Activated CD4-positive, alpha-beta T cell treated with anti-CD3 and anti-CD28 coated beads for 4 hours (primary cell): ENCODE measurements at places on chromosomes 7 and 10.

DNA sequence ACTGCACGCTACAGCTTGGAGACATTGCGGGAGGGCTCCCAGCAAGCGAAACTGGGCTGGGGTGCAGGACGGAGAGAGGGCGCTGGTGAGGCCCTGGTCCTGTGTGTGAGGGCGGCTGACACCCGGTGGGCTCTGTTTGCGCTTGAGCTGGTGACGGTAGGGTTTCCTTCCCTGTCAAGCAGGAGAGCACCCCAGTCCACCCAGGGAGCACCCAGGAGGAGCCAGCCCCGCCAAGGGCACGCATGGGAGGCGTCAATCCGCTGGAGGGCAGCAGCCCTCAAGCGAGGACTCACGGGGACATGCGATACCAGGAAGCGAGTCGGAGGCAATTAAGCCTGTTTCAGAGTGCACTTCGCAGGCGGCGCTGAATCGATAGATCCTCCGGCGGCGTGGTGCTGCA lies 109.4 kb downstream of the MAD1L1 start:
- DNase-seq: no peak

DNA sequence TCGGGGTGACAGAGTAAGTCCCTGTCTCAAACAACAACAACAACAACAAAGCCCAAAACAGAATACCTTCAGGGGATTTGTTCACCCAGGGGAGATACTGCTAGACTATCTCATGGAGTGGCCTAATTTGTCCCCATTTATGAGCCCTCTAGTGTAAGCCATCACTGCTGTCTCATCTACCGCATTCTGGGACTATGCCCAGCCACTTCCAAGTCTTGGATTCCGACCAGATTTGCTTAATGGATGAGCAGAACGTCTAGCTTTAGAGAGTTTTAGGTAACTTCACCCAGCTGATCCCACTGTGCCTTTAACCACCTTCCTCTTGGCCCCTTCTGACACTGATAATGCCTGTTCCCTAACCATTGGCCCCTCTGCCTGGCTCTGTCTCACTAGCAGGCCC lies 47.1 kb downstream of the PAPSS2 start:
- no peak for DNase-seq

- DNase-seq: no peak
These were observed 83.1 kb downstream of the NKX6-2 start for GRCh38 chr10:132702601-132703418.

DNA sequence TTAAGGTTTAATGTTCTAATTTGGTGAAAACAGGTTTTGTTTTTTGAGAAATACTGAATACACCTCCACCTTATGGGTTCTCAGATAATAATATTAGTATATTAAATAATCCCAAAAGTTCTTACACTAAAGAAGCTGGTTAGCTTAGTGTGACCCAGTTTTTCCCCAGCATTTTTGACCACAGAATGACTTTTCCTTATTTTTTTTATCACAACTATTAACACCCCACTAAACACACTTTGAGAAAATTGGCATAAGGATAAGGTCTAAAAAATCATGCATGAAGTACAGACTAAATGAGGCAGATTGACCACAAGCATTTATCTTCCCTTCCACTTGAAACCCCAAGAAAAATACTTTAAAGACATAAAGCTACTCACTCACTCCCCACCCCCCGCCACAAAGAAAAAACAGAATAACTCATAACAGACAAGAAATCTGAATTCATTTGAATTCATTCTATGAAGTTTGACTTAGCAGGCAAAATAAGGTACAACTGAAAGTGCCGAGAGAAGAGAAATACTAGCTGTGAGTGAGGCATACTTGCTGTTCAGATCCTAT lies 49.7 kb upstream of the WNT16 start:
- DNase-seq: no peak

DNA sequence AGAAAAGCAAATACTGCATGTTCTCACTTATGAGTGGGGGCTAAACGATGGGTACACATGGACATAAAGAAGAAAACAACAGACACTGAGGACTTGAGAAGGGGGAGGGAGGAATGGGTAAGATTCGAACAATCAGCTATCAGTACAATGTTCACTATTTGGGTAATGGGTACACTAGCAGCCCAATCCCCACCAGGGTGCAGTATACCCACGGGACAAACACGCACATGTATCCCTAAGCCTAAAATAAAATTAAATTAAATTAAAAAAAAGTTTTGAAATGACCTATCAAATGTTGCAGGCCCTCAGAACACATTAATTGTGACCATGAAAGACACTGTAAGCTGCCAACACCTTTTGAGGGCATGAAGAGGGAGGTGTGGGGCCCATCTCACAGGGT lies 316.0 kb downstream of the WDR37 start:
- no peak for DNase-seq

DNA sequence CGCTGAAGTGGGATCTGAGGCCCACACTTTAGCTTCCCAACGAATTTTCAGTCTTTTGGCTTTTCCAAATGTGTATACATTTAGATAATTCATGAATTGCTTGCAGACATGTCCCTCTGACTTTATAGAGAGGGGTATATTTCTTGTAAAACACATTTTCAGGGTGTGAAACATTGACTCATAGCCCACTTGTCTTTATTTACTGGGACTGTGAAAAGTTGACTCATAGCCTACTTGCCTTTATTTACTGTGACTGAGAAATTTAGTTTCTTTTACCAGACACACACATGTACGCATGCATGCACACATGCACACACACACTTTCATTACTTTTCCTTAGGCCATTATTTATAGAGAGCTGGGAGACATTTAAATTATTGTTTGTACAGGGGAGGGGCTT lies 79.1 kb downstream of the VTI1A start:
- DNase-seq: no peak

GRCh38 chr10:7795605-7796004 lies 7.6 kb downstream of the ATP5F1C start:
- DNase-seq: no peak

DNA sequence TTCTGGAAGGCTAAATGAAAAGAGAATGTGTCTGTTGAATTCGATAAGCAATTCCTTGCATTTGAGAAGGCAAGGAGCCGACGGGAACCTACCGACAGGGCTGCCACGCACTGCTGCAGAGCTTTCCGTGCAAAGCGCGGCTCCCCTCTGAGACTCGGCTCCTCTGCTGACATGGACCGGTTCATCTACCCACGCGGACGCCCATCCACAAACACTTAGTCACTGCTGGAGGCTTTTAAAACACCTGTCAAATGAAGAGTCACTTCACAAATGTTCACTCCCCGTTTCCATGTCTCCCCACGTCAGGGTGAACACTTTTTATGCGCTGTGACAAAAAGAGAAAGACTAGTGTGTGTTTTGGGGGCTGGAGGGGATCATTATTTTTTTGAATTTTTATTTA lies 32.0 kb downstream of the AMZ1 start:
- no peak for DNase-seq

DNA sequence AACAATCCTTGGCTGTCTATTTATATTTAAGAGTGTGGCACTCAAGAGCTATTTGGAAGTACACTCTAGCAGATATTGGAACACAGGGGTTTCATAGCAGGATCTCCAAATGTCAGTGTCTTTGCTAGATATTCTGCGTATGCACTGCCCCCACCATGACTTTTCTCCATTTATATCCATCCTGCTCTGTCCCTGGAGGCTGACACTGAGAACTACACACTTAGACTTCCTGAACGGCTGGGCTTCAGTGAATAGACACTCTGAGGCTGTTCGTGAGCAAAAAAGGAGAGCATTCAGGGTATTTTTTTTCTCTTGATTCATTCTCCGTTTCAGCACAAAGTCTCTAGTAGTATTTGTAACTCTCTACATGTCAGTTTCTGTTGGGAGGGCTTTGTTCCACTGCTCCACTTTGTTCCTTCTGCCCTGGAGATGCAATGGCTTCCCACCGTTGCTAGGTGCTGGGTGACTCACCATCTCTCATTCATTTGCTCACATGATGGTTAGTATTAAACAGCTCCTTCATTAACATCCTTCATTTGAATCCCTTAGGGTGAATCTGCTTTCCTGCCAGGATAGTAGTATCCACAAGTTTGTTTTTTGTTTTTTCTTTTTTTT lies 155.9 kb upstream of the SLC13A1 start:
- DNase-seq: no peak

DNA sequence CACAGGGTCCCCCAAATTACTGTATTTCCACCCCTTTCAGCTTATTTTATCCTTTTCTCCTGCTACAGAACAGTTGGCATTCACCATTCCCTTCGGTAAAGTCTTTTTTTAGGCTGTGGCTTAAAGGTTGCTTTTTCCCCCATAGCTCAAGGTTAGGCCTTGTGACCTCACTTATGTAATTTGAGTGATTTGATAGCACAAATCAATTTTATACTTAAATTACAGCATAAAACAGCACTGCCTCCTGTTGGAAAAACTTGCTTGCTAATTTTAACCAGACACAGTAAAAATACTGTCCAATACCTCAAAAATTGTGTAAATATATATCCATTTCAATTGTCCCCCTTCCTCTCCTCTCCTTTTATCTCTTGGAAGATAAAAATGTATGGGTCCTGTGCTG lies 7.1 kb downstream of the GIMAP1 start:
- no peak for DNase-seq

GRCh38 chr10:113322843-113323242 lies 230.0 kb upstream of the HABP2 start:
- no peak for DNase-seq

- DNase-seq: no peak
These were observed 35.5 kb downstream of the RUFY2 start for GRCh38 chr10:68371604-68372003.

DNA sequence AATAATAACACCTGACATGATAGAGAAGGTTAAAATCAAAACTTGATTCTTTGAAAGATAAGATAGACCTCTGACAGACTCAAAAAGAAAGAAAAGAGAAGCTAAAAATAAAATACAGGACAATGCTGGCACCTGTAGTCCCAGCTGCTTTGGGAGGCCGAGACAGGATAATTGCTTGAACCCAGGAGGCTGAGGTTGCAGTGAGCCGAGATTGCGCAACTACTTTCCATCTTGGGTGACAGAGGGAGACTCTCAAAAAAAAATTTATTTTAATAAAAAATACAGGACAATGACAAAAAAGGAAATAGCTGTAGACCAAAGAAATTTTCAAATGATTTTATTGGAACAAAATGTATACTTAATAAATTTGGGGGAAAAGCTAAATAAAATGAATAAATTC lies 263.2 kb downstream of the SDK1 start:
- no peak for DNase-seq

DNA sequence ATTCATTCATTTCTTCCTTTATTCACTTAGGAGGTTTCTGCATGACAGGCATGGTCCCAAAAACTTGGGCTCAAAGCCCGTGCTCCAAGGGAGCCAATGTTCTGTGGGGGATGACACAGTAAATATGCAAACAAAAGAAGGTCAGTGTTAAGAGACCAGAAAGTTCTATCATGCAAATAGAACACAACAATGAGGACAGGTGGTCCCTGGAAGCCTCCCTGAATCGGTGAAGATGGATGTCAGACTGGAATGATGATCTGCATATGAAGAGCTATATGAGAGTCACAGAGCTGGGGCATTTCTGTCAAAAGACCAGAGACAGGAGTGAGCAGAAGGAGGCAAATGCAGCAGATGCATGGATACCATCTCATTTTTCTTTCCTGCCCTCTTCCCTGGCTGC lies 129.0 kb downstream of the ABCA13 start:
- no peak for DNase-seq

GRCh38 chr7:25485026-25485425 lies 256.7 kb upstream of the NPVF start:
- DNase-seq: no peak

DNA sequence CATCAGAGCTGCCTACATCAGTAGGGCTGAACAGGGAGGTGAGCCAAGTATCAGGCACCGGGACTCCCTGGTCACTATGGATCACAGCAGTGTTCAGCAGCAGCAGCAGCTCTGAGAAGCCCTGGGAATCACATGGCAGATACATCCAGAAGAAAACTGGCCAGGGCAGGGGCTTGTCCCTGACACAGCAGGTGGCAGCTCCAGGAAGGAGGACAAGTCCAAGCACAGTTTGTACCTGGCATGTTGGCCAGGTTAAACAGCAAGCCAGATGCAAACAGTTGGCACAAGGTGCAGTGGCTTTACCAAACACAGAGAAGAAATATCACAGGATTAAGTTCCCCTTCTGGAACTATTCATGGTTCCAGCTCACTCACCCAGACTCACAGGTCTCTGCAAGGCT lies 139.4 kb downstream of the KCNMA1 start:
- no peak for DNase-seq

GRCh38 chr10:63125459-63125858 lies 7.7 kb upstream of the NRBF2 start:
- DNase-seq: no peak

DNA sequence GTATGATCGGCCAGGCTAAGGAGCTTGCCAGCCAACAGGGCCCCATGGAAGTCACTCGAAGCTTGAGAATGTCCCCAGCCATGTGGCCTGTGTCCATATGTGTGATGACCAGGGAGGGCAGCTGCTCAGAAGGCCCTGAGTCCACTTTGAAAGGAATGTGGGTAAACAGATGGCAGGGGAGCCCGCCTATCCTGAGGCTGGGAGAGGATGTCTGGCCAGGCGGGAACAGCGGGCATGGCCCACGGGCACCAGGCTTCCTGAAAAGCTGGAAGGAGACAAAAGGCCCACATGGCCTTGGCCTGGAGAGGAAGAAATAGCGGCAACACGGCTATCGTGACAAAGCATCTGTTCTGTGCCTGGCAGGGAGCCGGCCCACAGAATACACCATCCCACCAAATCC lies 137.9 kb upstream of the PPIF start:
- DNase-seq: no peak

GRCh38 chr10:54940418-54940817 lies 139.4 kb upstream of the PCDH15 start:
- no peak for DNase-seq

DNA sequence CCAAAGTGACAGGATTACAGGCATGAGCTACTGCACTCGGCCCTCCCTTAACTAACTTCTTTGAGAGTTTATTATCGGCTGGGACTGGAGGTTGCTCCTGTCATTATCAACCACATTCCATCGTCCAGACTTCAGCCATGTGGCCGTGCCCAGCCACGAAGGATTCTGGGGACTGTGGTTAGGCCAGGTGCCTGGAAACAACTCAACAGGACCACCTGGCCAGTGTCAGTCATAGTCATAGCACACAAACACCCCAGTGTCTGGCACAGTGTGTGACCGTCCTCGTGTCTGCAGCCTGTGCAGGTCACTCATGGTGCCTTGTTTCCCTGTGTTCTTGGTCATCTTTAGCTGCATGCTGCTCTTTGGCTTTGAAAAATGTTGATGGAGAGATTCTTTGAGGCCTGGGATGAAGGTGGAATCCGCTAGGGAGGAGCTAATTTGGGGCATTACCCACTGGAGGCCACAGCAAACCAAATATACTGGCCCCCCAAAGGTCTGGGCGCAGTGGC lies 12.7 kb upstream of the AMZ1 start:
- no peak for DNase-seq

- DNase-seq: no peak
These were observed 289.5 kb downstream of the XPNPEP1 start for GRCh38 chr10:109633846-109634245.

- no peak for DNase-seq
These were observed 21.8 kb upstream of the SAMD8 start for GRCh38 chr10:75089634-75090033.

GRCh38 chr10:110215286-110216170 lies 8.1 kb downstream of the MXI1 start:
- no peak for DNase-seq

GRCh38 chr7:71145906-71146901 lies 14.3 kb downstream of the GALNT17 start:
- no peak for DNase-seq
